IMR-90 (cell line): ENCODE measurements at places on chromosomes 3 and 15. TPM values are rescaled to one million over a fixed set of nuclear protein-coding genes. Genes with fewer than 3 reads are reported as not detected.

ARHGEF26 gene
- 2.0 and 3.1 TPM in 2 replicates for total RNA-seq

RAB6B gene
- total RNA-seq, result 0.18 and 0.28 TPM in 2 replicates

EEFSEC gene
- total RNA-seq, result 4.4 and 4.5 TPM in 2 replicates

RETNLB gene
- not detected in 2 replicates for total RNA-seq

ACTRT3 gene
- total RNA-seq, result 2.5 TPM in 2 replicates

UACA gene
- total RNA-seq, result 505 and 507 TPM in 2 replicates

LIPH gene
- total RNA-seq, result 0.28 and 0.36 TPM in 2 replicates

BFSP2 gene
- total RNA-seq, result not detected in 2 replicates

CCDC9B gene
- 19.7 and 30.0 TPM in 2 replicates for total RNA-seq

FHIT gene
- total RNA-seq, result not detected in 2 replicates

CAMKV gene
- total RNA-seq, result not detected in 2 replicates

GOLGA6A gene
- not detected in 2 replicates for total RNA-seq

PLOD2 gene
- total RNA-seq, result 117 and 225 TPM in 2 replicates

SPSB4 gene
- not detected in 2 replicates for total RNA-seq

TMCO5A gene
- not detected in 2 replicates for total RNA-seq

PLSCR1 gene
- 5.6 and 11.7 TPM in 2 replicates for total RNA-seq

NRG4 gene
- total RNA-seq, result not detected in 2 replicates

ATP10A gene
- 12.8 and 13.8 TPM in 2 replicates for total RNA-seq

NCEH1 gene
- 23.3 and 28.9 TPM in 2 replicates for total RNA-seq

MESP1 gene
- total RNA-seq, result under 0.01 TPM in 1 of 2 replicates, not detected in the other

TM4SF1 gene
- total RNA-seq, result 232 and 366 TPM in 2 replicates

IL17RC gene
- total RNA-seq, result 18.9 and 20.8 TPM in 2 replicates

PRSS50 gene
- not detected in 2 replicates for total RNA-seq

IL5RA gene
- not detected in 2 replicates for total RNA-seq

ISLR2 gene
- not detected in 2 replicates for total RNA-seq

CFAP100 gene
- total RNA-seq, result not detected in 2 replicates

FBXO40 gene
- not detected in 2 replicates for total RNA-seq

LYZL4 gene
- not detected in 2 replicates for total RNA-seq

EXD1 gene
- not detected in 2 replicates for total RNA-seq

WNT5A gene
- 204 and 224 TPM in 2 replicates for total RNA-seq

ATP8B4 gene
- total RNA-seq, result 0.54 and 0.56 TPM in 2 replicates

MED12L gene
- 0.18 and 0.28 TPM in 2 replicates for total RNA-seq

HTD2 gene
- 11.4 and 13.3 TPM in 2 replicates for total RNA-seq

PAK6 gene
- total RNA-seq, result not detected in 2 replicates

COL6A5 gene
- not detected in 2 replicates for total RNA-seq

CX3CR1 gene
- total RNA-seq, result not detected in 2 replicates

ROPN1 gene
- 0.18 TPM in 1 of 2 replicates, not detected in the other for total RNA-seq

ZNF860 gene
- 0.18 and 0.56 TPM in 2 replicates for total RNA-seq

HRG gene
- not detected in 2 replicates for total RNA-seq
